ENCODE measurements at places on chromosomes 12 and 14.

DNA sequence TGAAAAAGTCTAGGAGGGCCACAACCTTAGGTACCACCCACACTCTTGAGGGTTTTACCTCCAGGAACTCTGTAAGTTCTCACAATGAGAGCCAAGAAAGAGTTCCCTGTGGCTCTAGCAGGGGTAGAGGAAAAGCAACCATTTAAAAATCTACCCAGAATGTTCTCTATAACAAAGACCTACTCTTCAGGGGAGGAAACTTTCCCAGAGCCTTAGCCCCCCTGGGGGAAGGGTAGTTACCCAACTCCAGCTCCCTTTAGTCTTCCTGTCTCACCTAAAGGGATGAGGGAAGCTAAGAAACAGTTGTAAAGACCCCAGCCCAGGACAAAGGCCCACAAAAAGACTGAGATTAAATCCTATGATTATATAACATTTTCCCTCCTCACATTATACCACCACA is 46.2 kb upstream of the JDP2 start:
- no peak for DNase-seq

GRCh38 chr12:27521066-27521465 is 2.9 kb upstream of the PPFIBP1 start:
- no peak for DNase-seq

- DNase-seq: no peak
Observed at GRCh38 chr12:4107911-4108697, 165.5 kb upstream of the CCND2 start.

- DNase-seq: no peak
Observed at GRCh38 chr12:125983094-125983783, 918.0 kb downstream of the AACS start.

GRCh38 chr12:123948401-123948795 is 24.2 kb downstream of the CCDC92 start:
- no peak for DNase-seq

DNA sequence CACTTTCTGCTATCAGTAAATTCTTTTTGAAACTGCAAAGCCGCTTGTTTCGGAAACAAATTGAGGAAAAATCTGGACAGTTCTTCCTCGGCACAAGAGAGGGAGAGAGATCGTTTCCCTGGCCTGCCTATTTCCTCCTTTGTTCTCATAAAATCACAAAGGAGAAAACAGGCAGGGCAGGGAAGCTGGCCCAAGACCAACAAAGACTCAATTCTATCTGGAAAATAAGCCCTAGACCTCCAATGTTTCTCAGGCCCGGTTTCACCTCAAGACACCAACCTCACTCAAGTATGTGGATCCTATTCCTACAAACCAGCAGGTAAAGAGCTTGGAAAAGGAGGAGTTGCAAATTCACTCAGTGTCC is 19.5 kb downstream of the DICER1 start:
- DNase-seq: no peak

- DNase-seq: no peak
Observed at GRCh38 chr14:79325557-79325956, 885.7 kb downstream of the DIO2 start.

- no peak for DNase-seq
Observed at GRCh38 chr12:76871082-76871481, 7.7 kb downstream of the CSRP2 start.

DNA sequence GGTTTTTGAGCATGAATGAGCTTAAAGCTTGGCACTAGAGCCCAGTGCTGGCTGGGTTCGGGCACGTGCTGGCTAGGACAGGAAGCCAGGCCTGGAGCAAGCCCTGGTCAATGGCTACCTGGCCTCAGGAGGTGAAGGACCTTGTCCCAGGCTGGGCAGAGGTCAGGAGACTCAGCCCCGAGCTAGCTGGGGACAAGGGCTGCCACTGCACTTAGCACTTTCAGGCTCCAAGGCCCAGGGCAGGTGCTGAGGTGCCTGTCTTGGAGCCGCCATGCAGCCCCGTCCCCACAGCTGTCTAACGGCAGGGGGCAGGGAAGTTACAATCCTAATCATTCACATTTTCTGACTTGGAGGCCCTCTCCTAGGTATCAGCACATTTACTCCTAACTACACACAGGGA is 4.3 kb upstream of the AQP6 start:
- no peak for DNase-seq

GRCh38 chr12:89821896-89822295 is 113.3 kb upstream of the ATP2B1 start:
- no peak for DNase-seq

DNA sequence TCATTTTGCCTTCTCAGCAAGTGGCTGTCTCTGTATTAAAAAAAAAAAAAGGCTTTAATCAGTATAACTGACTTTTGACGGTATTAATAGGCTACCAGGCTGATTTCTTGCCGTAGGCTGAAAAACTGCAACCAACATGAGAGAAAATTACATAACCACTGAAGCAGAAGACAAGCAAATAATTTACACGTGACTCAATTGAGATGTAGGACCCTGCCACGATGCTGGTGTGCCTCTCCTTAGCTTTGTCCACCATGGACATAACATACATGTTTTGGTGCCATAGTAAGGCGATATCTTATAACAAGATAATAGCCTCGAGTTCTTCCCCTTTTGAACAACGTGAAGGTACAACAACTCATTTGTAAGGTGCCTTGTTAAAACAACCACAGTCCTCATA is 88.7 kb upstream of the GRIP1 start:
- DNase-seq: no peak

GRCh38 chr14:69490219-69490918 is 5.8 kb downstream of the PLEKHD1 start:
- no peak for DNase-seq

- no peak for DNase-seq
Observed at GRCh38 chr12:19409376-19409775, 29.9 kb upstream of the AEBP2 start.

- no peak for DNase-seq
Observed at GRCh38 chr12:57713209-57713608, 19.3 kb downstream of the OS9 start.

- no peak for DNase-seq
Observed at GRCh38 chr12:62635649-62636048, 169.0 kb downstream of the MON2 start.

- DNase-seq: no peak
Observed at GRCh38 chr14:105627701-105628100, 101.3 kb downstream of the TMEM121 start.

DNA sequence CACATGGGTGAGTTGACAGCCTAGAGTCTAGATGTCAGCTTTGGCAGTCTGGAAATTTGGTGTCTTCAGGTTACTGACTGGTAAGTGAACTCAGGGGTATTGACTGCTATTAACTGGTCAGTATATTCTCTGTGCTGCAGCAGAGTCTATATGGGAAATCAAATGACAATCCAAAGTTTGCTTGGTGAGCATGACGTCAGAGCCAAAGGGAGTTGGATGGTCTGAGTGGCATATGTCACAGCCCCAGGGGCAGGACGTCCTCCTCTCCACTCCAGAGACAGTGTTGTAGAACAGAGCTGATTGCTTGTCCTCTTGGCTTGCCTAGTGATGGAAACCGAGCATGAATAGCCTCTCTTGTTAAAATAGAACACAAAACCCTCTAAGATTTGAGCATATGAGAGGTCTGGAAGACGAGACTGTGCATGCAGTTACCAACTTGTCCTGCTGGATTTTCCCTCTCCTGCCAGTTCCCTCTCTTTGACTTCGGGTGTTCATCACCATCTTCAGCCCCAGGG is 3.3 kb upstream of the TBC1D30 start:
- no peak for DNase-seq

GRCh38 chr12:89884416-89884898 is 175.8 kb upstream of the ATP2B1 start:
- DNase-seq: no peak

DNA sequence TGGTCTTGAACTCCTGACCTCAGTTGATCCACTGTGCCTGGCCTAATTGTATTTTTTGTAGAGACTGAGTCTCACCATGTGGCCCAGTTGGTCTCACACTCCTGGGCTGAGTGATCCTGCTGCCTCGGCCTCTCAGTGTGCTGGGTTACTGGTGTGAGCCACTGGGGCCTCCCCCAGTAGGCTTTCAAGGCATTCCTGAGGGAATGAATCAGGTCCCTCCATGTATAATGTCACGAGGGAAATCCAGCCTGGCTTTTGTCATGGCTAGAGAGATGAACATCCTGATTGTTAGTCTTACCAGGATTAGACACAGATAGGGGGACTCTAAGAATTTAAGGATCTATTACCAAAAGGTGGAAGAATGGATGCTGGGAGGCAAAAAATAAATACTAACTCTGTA is 51.9 kb downstream of the CPSF2 start:
- DNase-seq: no peak

- DNase-seq: no peak
Observed at GRCh38 chr12:99436584-99436983, 211.0 kb upstream of the GARIN6 start.

- no peak for DNase-seq
Observed at GRCh38 chr14:22648506-22648905, 4.4 kb upstream of the OR6J1 start.

GRCh38 chr12:3061059-3061458 is 16.1 kb upstream of the TSPAN9 start:
- no peak for DNase-seq

- no peak for DNase-seq
Observed at GRCh38 chr14:37855871-37856270, 260.4 kb downstream of the TTC6 start.

- no peak for DNase-seq
Observed at GRCh38 chr12:129687731-129688130, 216.1 kb downstream of the TMEM132D start.

DNA sequence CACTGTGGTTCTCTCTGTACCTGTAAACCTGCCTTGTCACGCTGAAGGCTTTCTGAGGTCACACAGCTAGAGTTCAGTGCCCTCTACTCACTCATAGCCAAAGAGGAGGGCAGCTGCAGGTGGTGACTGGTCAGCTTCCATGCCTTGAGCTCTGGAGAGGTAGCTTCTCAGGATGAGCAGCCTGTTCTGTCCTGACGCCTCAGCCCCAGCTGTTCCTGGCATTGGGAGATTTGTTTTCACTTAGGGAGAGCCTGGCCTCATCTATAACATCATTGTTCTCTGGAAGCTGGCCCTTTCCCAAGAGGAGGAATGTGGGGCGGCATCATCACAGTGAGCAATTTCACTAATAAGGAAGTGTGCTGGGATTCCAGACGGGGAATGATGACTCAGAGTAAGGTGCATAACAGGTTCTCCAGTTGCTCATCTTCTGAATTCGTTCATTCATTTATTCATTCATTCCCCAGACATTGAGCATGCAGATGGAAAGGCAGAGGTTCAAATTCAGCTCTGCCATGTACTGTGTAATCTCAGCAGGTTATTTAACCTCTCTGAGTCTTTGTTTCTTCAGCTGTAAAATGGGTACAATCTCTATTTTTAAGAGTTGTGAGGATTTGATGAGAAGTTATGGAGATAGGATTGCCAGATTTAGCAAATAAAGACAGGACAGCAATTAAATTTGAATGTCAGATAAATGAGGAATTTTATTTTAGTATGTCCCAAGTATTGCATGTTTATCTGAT is 255.8 kb upstream of the CRY1 start:
- no peak for DNase-seq

DNA sequence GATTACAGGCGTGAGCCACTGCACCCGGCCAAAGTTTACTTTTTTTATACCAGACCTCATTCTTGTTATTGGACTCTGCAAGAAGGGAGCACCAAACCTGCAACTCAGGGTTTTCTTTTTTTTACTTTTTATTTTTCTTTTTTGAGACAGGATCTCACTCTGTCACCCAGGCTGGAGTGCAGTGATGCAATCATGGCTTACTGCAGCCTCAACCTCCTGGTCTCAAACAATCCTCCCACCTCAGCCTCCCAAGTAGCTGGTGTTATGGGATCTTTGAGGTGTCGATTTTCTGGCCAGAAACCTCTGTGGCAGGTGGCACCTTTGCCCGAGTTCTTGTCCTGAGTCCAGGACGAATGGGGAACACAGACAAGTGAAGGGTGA is 4.2 kb upstream of the PWP1 start:
- no peak for DNase-seq

DNA sequence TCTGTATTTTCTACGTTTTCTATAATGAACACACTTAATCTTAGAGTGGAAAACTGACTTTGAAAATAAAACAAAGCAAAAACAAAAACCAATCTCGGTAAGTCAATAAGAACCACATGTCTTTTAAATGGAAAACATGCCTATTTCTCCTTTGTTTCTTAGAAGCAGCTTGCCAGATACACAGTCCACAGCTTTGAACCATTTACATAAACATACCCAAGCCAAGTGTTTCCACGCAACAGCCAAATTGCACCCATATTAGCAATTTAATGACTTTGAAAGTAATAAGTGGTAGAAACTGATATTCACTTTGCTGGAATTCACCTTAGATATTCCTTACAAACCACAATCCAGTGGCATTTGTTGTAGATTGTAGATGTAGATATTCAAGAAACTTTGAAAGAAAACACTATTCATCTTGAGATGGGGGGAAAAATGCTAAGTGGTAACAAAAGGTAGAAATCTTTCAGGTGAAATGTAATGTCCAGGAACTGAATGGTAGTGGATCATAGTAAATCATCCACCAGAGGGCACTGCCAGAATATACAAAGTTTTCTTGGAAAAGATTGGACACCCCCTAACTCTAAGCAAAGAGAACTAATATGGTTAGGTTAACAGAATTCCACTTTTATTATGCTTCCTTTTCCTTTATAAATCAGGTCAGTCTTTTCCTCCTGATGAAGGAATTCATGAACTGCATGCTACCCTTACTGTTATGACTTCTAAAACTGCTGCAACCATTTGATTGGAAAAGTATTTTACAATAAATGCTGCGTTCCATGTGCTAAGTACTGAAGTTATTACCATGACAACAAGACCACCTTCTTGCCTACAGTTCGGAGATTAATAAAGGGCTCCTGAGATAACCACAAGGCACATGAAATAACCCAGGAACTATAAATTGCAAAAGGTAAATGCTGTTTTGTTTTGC is 69.8 kb downstream of the RERG start:
- no peak for DNase-seq

DNA sequence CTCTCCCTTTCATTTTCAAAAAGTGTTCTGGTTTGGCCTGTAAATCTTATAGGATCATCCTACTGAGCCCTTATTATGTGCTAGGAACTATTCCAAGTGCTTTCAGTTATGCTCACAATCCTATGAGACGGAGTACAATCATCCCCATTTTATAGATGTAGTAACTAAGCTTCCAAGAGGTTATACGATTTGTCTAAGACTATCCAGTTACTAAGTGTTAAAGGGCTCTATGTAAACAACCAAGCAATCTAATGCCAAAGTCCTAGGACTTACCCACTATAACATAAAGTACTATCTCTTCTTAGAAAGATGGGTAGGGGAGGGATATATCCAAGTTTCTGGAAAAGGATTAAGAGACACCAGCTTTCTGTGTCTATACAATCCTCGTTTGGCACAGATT is 6.7 kb downstream of the CFL2 start:
- no peak for DNase-seq

DNA sequence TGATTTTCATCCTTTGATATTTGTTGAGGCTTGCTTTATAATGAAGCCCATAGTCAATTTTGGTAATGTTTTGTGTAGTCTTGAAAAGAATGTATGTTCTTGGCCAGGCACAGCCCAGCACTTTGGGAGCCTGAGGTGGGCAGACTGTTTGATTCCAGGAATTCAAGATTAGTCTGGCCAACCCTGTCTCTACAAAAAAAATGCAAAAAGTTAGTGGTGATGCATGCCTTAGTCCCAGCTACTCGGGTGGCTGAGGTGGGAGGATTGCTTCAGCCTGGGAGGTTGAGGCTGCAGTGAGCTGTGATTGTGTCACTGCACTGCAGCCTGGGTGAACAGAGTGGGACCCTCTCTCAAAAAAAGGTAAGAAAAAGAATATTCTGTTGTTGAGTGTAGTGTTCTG is 10.8 kb downstream of the ETNK1 start:
- no peak for DNase-seq
